Dermis blood vessel endothelial cell (primary cell): ENCODE measurements at places on chromosomes 13 and 19.
A peak's percentile ranks its signal among the peaks of the same experiment; 100 is the strongest.

- DNase-seq = peak; percentile 83
Observed at GRCh38 chr13:97030705-97031452, 36.6 kb upstream of the OXGR1 start.

GRCh38 chr13:98295371-98295770, 118.3 kb upstream of the RNF113B start:
- DNase-seq = no peak

DNA sequence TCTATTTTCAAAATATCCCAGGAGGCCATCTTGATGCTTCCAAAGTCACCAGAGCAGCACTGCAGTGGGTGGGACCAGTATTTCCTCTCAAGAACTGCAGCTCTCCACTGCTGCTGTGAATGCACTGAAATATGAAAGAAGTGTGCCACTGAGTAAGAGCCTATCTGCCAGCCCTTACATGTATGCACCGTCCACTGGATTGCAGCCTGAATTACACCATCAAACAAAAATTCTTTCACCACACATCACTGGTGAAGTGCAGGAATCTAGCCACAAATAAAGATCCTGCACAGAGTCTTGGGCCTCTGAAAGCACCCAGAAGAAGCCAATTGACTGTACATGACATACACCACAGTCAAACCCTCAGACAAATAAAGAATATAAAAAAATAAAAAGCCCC, 249.0 kb downstream of the LHFPL6 start:
- DNase-seq = no peak

DNA sequence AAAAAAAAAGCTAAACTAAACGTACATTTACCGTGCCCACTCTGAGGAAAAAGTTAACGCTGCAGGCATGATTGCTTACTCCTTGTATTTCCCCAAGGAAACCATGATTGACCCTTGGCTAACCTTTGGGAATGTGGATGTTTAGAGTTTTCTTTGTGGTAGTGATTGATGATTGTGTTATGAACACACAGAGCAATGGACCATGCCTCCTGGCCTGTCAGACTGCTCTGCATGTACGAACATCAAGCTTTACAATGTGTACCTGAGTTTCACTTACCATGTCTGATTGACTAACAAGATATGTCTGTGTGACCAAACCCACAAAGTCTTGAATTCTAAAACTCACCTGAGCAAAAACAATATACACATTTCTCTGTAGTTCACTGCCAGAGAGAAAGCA, 35.1 kb downstream of the MYCBP2 start:
- DNase-seq = no peak

DNA sequence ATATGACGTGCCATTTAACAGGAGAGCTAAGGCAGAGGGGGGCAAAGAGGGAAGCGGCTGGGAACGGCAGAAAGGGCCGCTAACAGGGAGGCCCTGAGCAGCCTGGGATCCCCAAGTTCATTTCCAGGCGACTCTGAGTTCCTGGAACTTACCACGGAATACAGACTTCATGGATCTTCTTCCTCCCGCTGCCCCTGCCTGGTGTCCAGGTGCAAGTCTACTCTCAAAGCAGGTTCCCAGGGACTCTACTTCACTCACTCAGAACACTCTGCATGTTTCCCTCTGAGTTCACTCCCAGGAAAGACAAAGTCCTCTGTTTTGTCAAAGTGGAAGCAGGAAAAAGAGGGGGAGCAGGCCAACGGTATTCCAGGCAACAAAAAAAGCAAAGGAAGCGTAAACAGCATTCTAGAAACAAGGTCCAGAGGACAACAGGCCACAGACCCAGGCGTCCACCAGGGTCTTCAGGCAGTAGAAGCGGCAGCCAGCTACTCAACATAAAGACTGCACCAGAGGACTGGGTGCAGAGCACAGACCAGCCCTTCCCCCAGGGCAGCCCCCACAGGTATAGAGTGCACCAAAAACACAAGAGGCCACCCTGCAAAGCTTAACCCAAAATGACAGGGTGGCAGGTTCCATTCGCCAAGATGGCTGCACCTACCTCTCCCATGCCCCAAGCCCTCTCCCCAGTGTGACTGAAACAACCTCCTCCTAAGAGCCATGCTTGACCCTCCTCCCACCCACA, 3.0 kb downstream of the MIER2 start:
- DNase-seq = peak; percentile 11

GRCh38 chr19:8639821-8640401, 9.5 kb downstream of the NFILZ start:
- DNase-seq = no peak

DNA sequence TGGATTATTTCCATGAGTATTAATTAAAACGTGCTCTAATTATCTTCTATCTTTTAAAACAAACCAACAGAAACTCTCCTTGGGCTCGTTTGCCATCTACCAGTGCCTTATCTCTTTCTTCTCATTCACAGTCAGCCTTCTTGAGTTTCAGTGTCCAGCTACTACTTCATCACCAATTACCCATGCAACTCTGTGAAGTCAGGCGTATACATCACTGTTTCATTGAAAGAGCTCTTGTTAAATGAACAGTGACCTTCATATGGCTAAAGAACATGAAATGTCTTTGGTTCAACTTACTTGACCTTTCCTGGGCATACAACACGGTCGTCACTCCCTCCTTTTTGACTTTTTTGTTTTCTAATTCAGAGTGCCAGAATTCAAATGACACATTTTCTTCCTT, 5.2 kb upstream of the IFT88 start:
- no peak for DNase-seq

- peak; percentile 0 for DNase-seq
Observed at GRCh38 chr13:59176775-59177174, 987.0 kb downstream of the DIAPH3 start.

GRCh38 chr13:51873837-51874236, 12.1 kb downstream of the CCDC70 start:
- no peak for DNase-seq

- DNase-seq = no peak
Observed at GRCh38 chr13:63625869-63626268, 2210.2 kb upstream of the PCDH20 start.

DNA sequence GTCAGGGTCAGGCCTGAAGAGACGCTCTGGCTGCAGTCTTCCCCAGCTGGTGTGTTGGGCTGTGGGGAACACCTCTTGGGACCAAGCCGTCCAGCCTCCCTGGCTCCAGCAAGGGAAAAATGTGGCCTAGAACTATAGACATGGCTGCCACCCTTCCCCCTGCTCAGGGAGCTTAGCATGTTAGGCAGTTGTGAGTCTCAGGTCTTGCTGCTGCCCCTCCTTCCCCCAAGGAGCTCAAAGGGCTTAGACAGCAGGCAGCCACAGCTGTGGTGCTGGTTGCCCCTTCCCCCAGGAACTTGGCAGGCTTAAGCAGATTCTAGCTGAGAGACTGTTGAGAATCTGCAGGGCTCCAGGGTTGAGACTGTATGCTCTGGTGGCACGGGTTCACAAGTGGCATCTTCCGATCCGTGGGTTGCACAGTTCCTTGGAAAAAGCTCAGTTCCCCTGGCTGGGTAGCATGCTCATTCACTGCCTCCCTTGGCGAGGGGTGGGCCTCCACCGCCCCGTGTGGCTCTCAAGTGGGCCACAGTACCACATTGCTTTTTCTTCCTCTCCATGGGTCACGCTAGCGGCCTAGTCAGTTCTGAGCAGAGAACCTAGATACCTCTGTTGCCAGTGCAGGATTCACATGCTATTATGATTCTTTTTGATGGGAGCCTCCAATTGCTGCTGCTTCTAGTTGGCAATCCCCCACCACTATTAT, 1258.6 kb downstream of the OLFM4 start:
- DNase-seq = no peak

DNA sequence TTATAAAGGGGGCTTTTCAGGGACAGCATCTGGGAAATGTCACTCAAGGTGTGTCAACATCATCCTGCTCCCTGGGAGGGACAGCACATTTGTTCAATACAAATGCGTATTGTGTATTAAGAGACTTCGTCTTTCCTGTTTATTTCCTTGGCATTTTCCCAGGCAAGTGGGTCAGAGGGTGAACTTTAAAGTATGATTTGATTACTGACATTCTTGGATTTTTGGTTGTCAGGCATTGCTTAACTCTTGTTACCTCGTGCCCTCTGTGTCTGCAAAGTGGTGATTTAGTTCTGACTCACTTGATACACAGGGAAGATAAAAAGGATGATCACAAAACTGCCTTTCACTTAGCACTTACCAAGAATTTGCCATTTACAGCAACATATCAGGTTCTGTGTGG, 292.7 kb downstream of the SUCLA2 start:
- DNase-seq = no peak

- no peak for DNase-seq
Observed at GRCh38 chr19:38023671-38024541, 116.9 kb downstream of the SIPA1L3 start.

DNA sequence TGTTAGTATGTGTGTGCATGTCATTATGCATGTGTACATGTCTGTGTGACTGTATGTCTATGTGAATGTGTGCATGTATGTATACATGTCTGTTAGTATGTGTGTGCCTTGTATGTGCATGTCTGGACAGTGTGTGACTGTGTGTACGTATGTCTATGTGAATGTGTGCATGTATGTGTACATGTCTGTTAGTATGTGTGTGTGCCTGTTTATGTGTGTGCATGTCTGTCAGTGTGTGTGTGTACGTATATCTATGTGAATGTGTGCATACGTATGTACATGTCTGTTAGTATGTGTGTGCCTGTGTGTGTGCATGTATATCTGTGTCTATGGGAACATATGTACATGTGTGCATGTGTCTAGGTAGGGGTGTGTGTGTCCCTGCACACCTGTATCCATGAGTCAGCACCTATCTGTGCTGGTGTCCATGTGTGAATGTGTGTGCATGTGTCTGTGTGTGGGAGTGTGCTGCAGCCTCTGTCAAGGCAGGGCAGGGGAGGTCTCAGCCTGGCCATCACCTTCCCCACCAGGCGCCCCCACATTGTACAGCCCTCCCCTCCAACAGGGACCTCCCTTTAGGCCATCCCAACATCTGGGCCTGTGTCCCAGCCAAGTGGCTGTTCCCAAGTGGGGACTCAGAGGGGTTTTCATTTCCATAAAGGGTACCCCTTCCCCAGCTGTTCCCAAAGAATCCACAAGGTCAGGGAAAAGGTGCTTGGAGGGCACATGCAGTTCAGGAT, 4.4 kb downstream of the GAS6 start:
- no peak for DNase-seq

DNA sequence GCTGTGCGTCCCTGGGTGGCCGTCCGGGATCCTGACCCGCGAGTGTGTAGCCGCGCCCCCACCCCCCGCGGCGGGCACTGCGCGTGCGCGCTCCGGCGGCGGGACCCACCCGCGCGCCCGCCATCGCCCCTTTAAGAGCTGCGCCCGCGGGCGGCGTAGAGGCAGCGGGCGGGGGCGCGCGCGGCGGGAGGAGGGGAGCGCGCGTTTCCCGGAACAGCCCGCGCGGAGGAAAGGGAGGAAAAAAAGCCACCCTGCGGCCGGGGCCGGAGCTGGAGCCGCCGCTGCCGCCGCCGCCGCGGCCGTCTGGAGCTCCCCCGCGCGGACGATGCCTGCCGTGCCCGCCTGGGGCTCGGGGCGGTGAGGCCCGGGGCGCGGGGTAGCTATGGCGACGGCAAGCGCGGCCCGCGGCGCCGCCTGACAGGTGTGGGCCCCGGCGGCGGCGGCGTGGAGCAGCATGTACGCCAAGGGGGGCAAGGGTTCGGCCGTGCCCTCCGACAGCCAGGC, at the start of gene SSBP4:
TSS of gene SSBP4 (plus strand) at position 204 of the 504 bp plus-strand sequence. CDS start at position 455, 251 bp downstream.
- DNase-seq = peak; percentile 89

GRCh38 chr13:112803422-112803821, 113.6 kb downstream of the ATP11A start:
- no peak for DNase-seq

- no peak for DNase-seq
Observed at GRCh38 chr13:30685320-30685859, 50.0 kb upstream of the ALOX5AP start.

DNA sequence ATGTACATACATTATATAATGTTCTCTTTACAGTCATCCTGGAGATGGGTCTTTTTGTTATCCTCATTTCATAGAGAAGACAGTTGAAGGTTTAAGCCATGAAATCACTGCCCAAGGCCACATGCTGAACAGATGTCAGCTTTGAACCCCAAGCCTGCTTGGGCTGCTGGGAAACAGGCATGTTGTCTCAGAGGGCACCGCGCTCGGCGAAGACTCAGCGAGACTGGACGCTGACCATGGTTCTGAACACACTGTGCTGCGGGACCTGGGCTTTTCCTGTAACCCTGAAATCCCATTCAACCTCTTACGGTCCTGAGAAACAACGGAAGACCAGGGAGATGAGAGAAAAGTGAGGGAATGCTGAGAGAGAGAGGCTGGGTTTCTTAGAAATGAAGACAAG, 27.3 kb downstream of the LRFN3 start:
- DNase-seq = peak; percentile 76

DNA sequence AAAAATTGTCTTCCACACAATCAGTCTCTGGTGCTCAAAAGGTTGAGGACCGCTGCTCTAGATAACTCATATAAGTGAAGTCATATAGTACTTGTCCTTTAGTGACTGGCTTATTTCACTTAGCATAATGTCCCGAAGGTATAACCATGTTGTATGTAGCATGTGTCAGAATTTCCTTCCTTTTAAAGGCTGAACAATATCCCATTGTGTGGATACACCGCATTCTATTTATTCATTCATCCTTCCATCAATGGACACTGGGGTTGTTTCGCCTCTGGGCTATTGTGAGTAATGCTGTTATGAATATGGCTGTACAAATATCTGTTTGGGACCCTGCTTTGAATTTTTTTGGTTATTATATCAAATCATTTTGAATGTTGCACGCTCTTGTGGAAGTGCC, 4.6 kb upstream of the LYPD5 start:
- DNase-seq = no peak

- no peak for DNase-seq
Observed at GRCh38 chr13:110562036-110562597, 595 bp upstream of the RAB20 start.

DNA sequence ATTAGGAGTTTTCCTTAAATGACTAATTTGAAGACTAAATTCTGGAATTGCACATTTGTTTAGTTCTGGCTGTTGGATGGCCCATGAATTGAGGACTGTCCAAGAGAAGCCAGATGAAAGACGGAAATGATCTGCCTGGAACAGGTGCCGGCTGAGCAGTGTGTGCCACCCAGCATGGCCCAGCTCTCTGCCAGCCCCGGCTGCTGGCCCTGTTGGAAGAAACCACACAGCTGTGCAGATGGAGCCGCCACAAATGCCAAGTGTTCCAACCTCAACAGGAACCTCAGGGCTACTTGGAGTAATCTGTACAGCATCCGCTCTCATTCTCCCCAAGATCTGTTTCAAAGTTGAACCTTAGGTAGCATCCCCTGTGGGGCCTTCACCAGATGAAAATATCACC, 67.0 kb upstream of the STARD13 start:
- DNase-seq = no peak

DNA sequence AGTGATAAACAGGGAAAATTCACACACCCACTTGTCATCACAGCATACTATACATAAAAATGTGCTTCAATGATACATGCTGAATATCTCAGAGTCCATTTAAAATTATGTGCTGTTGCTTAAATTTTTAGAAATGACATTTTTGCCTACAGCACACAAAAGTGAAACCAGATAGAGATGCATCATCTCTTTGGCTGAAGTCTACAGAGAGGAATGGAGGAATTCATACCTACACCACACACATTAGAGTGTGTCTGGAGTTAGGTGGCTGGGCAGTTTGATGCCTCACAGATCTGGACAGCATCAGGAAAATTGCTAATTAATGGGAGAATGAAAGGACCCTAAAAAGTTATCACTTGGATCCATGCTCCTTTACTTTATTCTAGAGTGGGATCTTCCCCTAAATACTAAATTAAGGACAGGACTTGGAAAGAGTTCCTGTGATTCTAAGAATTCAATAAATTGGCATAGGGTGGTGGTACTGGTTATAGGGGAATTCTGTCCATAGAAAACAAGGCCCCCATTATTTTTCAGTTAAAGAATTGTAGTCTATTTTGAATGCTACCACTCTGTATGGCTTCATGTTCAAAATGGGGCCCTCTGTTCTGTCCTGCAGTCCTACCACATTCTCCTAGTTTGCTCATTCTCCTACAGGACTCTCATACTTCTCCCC, 41.3 kb downstream of the RCBTB2 start:
- no peak for DNase-seq
